T-helper 22 cell (primary cell): ENCODE measurements at places on chromosomes 5 and 9.

DNA sequence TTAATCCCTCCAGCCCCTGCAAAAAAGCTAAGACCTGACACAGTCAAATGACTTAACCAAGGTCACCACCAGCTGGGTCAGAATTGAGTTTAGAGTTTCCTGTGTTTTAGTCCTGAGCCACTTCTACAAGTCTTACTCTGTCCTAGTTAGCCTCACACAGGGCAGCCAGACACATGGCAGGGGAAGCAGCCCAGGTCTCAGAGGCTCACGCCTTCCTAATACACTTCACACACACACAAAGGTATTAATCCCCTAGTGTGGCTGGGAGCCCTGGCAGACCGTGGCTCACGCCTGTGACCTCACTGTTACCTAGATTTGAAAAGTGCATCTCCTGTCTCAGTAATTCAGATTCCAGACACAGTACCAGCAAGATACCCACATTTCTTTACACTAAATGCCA, 77.4 kb upstream of the WWC1 start:
- DNase-seq, result no peak

- DNase-seq, result no peak
These were observed 216.7 kb downstream of the MLLT3 start for GRCh38 chr9:20405616-20406015.

DNA sequence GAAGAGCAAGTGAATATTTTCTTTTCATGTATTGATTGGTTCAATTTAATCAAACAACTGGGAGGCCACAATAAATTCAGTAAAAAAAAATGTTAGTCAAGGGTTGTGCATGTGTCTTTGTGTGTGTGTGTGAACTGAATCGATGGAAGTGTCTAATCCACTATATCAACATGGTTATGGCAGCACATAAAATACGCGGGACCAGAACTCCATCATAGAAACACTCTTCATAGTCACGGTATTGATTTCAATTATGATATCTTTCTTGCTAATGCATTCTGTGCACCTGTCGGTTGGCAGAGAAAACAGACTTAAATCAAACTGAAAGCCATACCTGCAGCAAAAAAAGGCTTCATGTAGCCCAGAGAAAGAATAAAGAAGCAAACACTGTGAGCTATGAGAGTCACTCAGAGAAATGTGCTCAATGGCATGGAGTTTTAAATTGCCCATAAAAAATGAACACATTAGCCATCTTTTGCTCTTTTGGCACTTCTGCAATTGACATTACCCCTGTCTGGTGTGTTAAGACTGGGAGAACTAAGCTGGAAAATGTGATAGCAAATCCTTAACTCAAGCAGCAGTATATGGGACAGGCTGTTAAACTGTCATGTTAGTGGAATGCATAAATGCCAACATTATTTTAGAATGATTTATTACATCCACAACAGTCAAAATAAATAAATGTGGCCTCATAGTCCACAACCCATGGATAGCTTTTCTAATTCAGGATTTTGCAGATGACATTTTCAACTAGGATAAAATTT, 642.4 kb upstream of the C9orf72 start:
- no peak for DNase-seq

- no peak for DNase-seq
These were observed 12.5 kb upstream of the NKX2-5 start for GRCh38 chr5:173247510-173247909.

- DNase-seq, result no peak
These were observed 59.4 kb downstream of the DAP start for GRCh38 chr5:10701567-10702039.

- no peak for DNase-seq
These were observed 10.2 kb upstream of the CCDC171 start for GRCh38 chr9:15542624-15543023.

DNA sequence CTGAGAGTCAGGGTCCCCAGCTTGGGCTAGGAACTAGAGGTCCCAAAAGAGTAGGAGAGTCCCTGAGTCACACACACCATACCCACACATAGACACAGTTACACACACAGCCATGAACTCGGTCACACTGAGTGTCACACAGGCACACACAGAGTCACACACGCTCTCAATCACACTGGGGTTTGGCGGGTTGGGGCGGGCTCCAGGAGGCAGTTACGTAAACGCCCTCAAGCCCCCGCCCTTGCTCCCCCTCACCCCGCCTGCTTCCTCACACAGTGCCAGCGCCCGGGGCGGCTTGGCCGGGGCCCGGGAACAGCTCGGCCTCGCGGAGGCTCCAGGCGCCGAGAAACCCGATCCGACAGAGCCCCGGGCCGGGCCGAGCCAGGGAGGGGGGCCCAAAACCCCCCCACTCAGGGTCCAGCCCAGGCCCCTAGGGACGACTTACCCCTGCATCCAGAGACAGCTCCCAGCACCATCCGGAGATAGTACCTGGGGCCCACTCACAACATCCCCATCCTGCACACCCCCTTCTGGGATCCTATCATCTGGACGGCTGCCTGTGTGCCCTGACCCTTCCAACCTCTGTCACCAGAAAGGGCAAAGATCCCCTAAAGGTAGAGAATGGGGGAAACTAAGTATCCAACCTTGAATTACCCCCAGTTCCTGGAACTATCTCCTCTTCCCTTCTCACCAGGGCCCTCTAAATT, 3.5 kb upstream of the CNTFR start:
- DNase-seq, result no peak

DNA sequence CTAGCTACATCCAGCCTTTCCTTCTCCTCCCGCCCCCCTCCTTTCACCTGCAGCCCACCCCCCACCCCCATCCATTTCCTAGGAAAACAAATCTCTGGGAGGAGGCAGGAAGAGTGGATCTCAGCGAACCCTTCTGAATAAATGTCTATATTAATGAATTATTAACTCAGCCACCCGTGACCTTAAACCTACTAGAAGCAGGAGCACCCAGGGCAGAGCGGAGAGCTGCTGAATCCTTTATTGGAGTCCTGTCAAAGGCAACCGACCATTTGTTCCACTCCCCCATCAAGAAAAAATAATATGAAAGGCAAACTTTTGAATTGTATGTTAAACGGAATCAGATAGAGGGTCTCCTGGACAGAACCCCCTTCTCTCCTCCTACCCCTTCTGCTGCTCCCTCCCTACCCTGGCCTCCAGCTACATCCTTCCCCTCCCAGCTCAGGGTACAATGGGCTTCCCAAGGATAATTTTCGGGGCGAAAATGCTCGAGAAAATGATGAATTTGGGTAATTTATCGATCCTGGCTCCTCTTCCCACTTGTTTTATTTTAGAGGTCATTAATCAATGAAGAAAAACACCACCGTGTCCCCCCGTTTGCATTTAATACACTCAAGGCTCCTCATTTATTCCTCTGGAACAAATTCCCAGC, 3.3 kb upstream of the PRDM6 start:
- no peak for DNase-seq

DNA sequence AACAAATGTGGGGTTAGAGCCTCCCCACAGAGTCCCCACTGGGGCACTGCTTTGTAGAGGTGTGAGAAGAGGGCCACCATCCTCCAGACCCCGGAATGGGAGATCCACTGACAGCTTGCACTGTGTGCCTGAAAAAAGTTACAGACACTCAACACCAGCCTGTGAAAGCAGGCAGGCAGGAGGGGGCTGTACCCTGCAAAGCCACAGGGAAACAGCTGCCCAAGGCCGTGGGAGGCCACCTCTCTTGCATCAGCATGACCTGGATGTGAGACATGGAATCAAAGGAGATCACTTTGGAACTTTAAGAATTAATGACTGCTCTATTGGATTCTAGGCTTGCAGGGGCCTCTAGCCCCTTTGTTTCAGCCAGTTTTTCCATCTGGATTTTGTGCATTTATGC, 782.3 kb downstream of the BRINP1 start:
- no peak for DNase-seq

DNA sequence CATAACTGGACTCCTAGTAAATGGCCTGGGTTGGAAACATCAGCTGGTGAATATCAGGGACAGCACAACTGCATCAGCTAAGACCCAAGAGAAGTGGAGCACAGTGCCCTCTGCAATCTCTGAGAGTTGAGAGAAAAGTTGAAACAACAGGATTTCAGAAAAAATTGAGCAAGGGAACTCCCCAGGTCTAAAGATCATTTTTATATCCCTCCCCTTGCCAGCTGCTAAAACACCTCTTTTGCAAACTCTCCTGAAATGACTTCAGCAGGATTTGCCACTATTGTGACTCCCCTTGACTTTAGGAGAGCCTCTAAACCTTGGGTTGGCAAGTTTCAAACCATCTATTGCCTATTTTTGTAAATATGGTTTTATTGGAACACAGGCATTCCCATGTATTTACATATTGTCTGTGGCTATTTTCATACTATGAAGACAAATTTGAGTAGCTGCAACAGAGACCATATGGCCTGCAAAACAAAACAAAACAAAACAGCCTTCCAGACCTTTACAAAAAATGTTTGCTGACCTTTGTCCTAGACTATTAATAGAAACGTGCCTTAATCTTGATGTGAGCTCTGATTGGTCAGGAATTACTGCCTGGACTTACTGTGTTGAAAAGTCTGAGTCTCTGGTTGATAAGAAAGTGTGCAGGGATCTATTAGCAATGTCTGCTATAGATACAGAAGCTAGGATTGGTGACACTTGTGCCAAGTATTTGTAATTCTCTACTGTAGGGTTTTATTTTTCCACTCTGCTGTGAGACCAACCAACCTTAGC, 37.7 kb upstream of the PLPPR1 start:
- DNase-seq, result no peak

GRCh38 chr5:55305345-55305744, 2.1 kb downstream of the DHX29 start:
- DNase-seq, result no peak

- DNase-seq, result no peak
These were observed 3.8 kb downstream of the ZNF622 start for GRCh38 chr5:16461782-16462181.

GRCh38 chr5:32445287-32445758, 783 bp upstream of the ZFR start:
- no peak for DNase-seq

- DNase-seq, result no peak
These were observed 115.9 kb downstream of the GNAQ start for GRCh38 chr9:77915744-77916143.

DNA sequence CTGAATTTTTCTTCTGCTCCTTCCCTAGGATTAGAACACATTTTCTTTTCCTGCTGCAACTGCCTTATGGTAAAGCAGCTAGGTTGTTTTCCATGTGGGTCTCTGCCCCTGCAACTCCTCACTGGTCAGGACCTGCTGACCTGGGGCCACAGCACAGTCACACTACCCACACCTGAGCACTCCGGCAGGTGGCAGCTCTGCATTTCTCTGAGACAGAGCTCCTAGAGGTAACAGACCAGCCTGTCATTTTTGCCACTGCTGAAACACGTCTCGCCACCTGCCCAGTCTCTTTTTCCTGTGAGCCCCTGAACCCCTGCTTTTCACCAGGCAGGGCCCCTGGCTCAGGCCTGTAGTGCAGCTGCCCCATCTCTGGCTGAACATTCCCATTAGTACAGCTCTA, 609.6 kb downstream of the HINT1 start:
- no peak for DNase-seq

DNA sequence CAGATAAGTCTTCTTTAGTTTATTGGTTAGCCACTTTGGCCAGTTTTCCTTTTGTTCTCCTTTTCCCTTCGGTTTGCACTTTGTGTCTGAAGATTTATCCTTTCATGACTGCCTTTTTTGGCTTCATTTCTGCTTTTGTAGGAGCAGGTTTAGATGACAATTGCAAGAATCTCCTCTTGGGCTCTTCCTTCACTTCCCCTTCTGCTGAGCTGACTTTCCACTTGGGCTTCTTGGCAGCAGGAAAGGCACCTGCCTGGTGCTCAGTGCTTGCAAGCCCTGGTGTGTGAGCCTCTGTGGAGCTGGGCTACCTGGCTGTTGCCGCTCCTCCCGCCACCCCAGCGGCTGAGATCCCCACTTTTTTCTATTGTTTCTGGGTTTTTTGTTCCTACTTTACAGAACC, 7.3 kb downstream of the CCDC112 start:
- DNase-seq, result no peak

DNA sequence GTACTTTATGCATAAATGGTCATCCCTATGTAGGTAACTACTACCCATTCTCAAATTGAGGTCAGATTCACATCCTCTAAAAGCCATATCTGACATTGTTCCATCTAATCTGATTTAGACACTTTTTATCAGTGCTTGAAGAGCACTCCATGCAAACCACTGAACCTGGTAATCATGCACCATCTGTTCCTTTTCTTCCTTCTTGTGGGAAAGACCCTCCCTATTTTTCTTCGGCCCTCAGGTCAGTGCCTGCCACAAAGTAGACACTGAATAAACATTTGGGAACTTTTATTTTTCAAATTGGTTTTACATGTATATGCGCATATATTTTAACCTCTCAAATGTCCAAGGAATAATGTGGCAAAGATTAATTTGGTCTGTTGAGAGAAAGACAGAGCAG, 26.0 kb upstream of the PDE4D start:
- no peak for DNase-seq

DNA sequence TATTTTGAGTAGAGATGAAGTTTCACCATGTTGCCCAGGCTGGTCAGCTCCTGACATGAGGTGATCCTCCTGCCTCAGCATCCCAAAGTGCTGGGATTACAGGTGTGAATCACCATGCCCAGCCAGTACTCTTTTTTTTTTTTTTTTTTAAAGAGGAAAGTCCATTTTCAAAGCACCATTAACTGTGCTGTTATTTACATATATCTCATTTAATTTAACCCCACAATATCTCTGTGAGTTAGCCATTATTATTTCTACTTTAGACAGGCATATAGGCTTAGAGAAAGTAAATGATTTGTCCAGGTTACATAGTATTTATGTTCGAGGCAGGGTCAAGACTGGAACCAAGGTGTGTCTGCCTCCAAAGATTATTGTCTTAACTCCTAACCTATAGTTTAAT, 50.7 kb downstream of the ATG10 start:
- DNase-seq, result no peak

DNA sequence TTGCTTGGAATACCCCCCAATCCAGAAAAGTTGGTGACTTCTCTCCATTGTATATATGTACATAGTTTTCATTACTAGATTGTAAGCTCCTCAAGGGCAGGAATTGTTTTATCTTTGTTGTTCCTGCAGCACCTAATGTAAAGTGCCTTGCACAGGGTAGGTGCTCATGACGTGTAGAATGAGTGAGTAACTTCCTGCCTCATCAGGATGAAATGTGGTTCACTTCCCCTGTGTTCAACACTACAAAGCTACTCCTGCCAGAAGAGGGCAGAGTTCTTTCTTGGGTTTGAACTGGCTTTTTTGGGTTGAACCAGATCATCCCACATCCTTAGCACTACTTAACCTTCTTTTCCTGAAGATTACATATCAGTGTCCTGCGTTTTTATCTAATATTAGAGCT, 23.9 kb downstream of the GTF3C4 start:
- DNase-seq, result no peak

- no peak for DNase-seq
These were observed 88.5 kb upstream of the TXNDC8 start for GRCh38 chr9:110426052-110426709.

DNA sequence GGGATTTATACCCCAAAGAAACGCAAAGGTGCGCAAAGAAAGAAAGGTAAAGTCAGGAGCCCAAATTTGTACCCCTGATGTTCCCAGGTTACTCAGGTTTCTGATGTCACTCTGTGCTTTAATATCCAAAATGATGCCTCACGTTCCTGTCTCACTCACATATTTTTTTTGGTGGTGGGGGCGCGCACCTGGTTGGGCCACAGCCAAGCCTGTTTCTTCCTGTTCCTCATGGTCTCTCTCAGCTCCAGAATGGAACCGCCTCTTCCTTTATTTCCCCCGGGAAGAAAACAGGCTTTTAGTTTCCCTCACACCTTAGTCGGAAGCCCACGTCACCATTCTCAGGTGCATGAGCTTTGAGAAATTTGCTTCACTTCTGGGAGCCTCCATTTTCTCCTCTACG, 118.3 kb upstream of the BOD1 start:
- no peak for DNase-seq
